GM04503 (cell line): ENCODE measurements at places on chromosomes 2 and 18.

DNA sequence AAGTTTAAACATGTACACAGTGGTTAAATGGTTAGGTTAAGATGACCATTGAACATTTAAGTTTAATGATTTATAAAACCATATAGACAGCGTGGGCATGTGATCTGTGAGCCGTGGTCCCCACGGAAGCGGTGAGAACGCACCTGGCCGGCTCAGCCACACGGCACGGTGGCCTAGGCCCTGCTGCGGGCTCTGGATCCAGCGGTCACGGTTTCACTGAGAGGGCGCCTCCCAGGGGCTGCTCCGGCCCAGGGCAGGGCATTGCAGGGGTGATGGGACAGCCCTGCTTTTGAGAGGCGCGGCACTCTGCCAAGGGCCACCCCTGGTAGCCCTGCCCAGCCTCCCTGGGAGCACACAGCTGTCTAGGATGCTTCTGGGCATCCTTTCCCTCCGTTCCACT is 124.9 kb downstream of the RGPD3 start:
- DNase-seq, result no peak

DNA sequence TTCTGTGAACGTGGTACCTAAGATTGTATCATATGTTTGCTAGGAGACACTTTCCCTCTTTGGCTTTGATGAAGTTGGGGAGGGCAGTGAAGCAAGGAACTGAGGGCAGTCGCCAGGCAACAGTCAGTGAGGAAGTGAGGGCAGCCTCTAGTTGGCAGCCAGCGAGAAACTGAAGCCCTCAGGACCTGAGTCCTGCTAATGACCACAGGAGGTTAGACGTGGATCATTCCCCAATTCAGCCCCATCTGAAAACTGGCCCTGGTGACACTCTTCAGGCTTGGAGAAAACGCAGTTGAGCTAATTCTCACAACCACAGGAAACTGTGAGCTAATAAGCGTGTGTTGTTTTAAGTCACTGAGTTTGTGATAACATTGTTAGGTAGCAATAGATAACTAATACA is 84.5 kb upstream of the REG3G start:
- no peak for DNase-seq

- DNase-seq, result no peak
These were observed 651 bp upstream of the TXNL1 start for GRCh38 chr18:56639104-56639381.

DNA sequence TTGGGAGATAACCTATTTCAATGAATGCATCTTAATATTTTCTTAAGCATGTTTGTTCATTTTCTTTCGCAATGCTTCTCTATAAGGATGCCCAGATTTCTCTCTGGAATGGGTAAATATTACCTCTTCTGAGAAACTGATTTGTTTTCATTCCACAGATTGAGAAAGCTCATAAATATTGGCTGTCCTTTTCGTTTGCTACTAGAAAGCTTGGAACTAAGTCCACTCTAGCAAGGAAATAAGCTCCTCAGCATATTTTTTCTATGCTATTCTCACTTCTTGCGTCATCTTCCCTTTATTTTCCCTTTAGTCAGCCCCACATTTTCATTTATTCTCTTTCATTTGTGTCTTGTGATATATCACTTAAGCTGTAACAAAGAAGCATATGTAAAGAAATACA is 76.3 kb downstream of the ANTXR1 start:
- peak; percentile 79 for DNase-seq

DNA sequence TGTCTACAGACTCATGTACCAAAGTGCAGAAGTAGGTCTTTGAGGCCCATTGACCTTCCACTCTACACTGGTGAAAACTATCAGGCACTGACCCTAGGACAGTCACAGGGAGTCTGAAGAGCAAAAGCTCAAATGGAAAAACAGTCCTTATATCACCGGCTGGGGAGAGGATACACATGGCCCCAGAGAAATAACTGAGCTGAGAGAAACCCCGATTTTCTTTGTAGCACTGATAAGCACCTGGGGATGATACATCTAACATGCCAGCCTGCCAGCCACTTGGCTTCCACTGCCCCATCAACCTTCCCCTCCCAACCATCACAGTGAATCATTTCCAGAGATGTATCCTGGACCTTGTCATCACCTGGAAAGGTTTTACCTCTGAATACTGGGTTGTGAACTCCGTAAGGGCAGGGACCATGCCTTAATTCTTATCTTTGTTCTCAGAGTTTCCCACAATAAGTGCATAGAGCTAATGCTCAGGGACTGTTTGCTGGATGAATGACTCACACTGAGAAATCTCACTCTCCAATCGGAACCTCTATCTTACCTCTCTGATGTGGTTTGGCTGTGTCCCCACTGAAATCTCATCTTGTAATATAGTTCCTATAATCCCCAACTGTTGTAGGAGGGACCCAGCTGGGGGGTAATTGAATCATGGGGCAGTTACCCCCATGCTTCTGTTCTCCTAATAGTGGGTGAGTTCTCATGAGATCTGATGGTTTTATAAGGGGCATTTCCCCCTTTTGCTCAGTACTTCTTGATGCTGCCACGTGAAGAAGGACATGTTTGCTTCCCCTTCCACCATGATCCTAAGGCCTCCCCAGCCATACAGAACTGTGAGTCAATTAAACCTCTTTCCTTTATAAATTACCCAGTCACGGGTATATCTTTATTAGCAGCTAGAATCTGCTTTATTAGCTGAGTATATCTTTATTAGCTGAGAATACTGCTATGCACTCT is 37.1 kb downstream of the EVA1A start:
- no peak for DNase-seq

DNA sequence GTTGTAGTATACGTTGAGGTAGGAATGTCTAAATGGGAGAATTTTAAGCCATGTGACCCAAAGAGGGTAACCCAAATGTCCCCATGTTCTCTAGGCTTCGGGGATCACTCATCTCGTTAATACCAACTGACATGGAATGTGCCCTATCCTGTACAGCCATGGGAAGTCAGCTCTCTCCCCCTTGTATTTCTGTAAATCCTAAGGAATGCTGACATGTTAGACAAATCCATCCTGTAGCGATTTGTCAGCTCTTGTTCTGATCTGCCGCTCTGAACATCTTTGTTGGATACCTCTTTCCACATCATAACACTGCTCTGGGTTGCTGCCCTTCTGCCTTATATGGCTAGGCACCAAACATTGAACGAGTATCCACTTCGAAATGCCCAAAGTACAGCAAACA is 350.6 kb downstream of the RND3 start:
- DNase-seq, result no peak

GRCh38 chr2:161312996-161313395 is 4.8 kb downstream of the PSMD14 start:
- DNase-seq, result no peak

DNA sequence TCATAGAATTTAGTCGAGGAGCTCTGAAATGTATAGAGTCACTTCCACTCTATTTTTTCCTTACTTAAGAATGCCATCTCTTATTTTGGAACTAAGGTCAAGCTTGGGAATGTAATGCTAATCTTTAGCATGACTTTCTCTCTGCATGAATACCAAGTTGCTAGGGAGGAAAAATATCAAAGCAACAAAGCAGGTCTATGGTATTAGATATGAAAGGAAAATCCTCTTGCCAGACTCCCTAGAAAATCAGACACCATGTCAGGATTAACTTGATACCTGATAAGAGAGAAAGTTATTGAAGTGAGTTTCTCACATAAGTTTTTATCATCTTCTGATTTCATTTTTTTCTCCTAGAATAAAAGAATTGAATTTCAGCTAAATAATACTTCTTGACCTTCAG is 341.7 kb upstream of the ZNF804A start:
- no peak for DNase-seq

DNA sequence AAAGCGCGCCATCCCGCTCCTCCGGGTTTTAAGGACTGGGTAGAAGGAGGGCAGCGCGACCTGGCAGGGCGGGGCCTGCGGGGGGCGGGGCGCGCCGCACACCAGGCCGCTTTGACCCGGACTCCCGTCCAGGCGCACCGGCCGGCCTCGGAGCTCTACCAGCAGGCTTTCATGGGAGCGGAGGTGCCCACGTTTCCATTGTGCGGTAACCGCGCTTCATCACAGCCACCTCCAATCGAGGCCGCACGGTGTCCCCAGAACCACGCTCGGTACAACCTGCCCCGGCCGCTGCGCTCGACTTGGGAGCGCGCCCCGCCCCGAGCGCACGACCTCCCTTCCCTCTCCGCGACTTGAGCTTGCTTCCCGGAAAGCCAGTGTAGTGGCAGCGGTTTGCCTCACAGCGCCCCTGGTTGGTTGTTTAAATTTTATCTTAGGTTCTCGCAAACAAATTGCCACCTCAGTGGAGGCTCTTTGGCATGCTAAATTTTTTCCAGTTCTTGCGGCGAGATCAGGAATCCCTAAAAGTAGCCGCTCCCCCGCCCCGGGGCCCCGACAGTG is 280 bp upstream of the CYP1B1 start:
- peak; percentile 47 for DNase-seq

DNA sequence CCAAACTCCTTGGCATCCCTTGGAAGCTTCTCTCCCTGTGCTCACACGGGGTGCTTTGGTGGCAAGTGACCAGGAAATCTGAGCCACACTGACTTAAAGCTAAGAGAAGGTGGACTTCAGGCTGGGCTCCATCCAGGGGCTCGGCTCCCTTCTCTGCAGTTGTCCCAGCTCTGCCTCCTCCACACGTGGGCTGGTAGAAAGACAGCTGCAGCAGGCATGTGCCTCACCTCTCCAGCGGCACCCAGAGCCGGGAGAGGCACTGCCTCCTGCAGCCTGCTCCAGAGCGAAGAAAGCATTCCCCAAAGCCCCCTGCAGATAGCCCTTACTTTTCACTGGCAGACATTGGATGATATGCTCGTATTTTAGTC is 11.3 kb downstream of the KCNF1 start:
- no peak for DNase-seq

DNA sequence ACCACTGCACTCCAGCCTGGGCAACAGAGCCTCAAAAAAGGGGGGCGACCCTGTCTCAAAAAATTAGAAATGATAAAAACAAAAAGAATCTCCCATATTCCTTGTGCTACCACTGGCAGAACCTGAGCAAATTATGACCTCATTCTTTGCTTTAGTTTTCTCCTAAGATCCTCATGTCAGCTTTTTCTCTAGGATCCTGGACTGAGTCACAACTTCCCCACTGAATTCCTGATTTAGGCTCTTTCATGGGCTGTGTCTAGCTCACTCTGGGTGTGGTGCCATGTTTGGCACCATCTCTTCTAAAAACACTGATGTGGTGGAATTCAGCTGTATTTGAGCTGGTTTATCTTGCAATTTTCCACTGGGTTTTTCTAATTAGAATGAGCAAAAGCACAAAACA is 37.1 kb downstream of the EXOC6B start:
- peak; percentile 65 for DNase-seq

GRCh38 chr2:144510294-144510991 is 9.5 kb downstream of the ZEB2 start:
- DNase-seq, result no peak

GRCh38 chr18:74546751-74547530 is 12.6 kb downstream of the CNDP1 start:
- DNase-seq, result no peak

- DNase-seq, result no peak
These were observed 10.8 kb downstream of the PASK start for GRCh38 chr2:241138471-241138870.

GRCh38 chr2:178271629-178272333 is 77.5 kb downstream of the OSBPL6 start:
- DNase-seq, result peak; percentile 27

- DNase-seq, result no peak
These were observed 94.8 kb downstream of the GFPT1 start for GRCh38 chr2:69292256-69292655.

DNA sequence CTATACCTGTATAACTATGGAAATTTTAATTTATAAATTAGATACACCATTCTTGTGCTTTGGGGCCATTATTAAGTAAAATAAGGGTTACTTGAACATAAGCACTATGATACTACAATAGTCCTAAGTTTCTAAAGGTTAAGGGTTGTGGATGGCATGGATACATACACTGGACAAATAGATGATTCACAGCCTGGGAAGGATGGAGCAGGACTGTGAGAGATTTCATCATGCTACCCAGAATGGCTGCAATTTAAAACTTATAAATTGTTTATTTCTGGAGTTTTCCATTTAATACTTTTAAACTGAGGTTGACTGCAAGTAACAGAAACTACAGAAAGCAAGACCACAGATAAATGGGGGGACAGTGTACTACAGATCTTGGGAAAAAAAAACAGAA is 295.8 kb upstream of the ZNF804A start:
- no peak for DNase-seq
